ENCODE measurements at places on chromosomes 11 and 22. TPM values are rescaled to one million over a fixed set of nuclear protein-coding genes. Genes with fewer than 3 reads are reported as not detected.

DNA sequence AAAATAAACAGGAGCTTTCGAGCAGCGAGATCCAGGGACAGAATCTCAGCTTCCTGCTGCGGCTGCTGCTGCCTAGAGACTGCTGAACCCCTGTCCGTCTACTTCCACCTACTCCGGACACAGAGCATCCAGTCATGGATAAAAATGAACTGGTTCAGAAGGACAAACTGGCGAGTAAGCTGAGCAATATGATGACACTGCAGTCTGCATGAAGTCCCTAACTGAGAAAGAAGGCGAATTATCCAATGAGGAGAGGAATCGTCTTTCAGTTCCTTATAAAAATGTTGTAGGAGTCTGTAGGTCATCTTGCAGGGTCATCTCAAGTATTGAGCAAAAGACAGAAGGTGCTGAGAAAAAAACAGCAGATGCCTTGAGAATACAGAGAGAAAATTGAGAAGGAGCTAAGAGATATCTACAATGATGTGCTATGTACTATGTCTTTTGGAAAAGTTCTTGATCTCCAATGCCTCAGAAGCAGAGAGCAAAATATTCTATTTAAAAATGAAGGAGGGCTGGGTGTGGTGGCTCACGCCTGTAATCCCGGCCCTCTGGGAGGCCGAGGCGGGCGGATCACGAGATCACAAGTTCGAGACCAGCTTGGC, 11.1 kb upstream of the MS4A2 start:
- no peak overlapping the region for H3K4me3 ChIP-seq
- H3K36me3 ChIP-seq, result peaks cover 6% of the 10 kb centered on the region
- no peaks in the 10 kb centered on the region for H3K4me1 ChIP-seq
- DNase-seq, result no peak
- no peaks in the 10 kb centered on the region for H3K27me3 ChIP-seq

- DNase-seq, result no peak
- no peak overlapping the region for H3K4me3 ChIP-seq
- no peak overlapping the region for H3K27ac ChIP-seq
- H3K4me1 ChIP-seq, result no peaks in the 10 kb centered on the region
These were observed 60.7 kb upstream of the ALKBH3 start for GRCh38 chr11:43819926-43820325.

DNA sequence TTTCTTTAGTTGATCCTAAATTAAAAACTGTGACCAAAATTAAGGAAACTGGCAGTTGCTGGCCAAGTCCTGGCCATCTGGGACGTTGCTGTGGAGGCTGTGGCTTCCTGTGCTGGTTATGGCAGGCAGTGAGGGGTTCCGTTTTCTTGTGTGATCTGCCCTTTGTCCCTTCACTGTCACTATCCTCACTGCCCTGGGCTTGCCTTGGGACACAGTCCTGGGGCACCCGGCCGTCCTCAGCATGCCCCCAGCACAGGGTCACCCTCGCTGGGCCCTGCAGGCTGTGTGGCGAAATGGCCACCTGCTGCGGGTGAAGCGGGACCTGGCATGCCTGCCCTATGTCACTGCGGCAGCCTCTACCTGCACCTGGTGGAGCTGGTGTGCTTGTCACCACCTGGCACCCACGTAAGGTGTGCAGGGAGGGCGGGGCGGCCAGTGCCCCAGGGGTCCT, 52.5 kb upstream of the SLC22A12 start:
- H3K4me1 ChIP-seq, result no peaks in the 10 kb centered on the region
- H3K4me3 ChIP-seq, result no peak overlapping the region
- no peak overlapping the region for H3K27ac ChIP-seq
- DNase-seq, result no peak
- no peaks in the 10 kb centered on the region for H3K36me3 ChIP-seq
- no peaks in the 10 kb centered on the region for H3K27me3 ChIP-seq

The NTM gene
- 13.8 TPM for total RNA-seq

The ZFP91 gene
- total RNA-seq, result 32.6 TPM
